ENCODE measurements at places on chromosomes 3 and 15.

DNA sequence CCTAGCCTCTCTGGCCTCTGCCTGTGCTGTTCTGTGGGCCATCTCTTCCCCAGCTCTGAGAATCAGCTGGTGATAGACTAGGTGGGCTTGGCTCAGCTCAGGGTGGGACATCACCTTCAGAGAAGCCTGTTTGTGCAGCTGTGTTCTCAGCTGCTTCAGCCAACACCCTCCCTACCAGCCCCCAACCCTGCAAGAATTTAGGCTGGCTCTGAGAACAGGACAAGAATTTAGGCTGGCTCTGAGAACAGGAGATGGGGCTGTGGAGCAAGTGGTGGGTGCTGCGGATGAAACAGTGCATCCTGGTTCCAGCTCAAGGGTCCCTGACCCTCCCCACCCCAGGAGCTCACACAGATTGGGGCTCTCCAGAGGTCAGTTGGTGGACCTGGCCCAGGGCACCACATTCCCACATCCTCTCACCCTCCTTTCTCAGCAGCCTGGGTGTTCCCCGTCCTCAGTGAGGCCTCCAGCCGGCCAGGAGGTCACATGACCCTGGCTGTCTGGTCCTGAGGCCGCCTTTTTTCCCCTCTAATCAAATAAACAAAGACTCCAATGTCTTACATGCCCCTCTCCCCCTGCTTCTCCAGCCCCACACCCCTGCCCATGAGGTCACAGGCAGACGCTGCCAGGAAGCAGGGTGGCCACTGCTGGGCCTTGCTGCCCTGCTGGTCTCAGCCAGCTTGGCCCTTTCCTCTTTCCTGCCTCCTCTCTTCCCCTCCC, 14.9 kb downstream of the PLEKHO2 start:
- no peak for DNase-seq

DNA sequence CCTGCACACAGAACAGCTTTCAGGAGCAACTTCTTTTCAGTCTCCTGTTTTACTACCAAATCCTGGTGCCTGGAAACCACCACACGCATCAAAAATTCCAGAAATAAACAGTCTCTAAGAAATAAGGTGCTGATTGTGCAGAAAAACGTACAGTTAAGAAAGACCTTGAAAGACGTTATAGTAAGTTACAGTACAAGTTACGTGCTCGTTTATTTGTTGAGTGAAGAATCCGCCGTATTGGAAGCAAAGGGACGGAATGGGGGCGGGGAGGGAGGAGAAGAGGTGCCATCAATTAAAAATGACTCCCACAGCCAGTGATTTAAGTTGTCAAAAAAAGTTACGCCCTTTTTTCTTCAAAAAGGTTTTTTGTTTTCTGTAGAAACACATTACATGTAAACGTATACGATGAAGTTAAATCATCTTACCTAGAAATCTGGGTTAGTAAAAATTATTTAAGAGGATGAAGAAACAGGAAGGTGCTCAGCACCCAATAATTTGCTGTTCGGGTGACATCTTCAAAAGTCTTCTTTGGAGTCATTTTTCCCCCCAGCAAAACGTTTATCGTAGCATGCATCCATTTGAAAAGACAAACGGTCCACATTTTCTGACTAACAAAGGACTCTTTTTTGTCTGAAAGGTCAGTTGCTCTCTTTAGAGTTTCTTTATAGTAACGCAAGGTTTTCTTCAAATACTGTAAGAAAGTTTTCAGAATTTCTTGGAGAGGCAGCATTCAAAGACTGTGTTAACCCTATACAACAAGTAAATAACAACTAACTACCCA, 782 bp upstream of the UACA start:
- no peak for DNase-seq

- no peak for DNase-seq
Measured at GRCh38 chr15:51623386-51623938, 891 bp upstream of the DMXL2 start.

GRCh38 chr3:57206423-57206822, 6.6 kb upstream of the HESX1 start:
- DNase-seq = no peak

- no peak for DNase-seq
Measured at GRCh38 chr3:24471486-24471885, 23.2 kb downstream of the THRB start.

DNA sequence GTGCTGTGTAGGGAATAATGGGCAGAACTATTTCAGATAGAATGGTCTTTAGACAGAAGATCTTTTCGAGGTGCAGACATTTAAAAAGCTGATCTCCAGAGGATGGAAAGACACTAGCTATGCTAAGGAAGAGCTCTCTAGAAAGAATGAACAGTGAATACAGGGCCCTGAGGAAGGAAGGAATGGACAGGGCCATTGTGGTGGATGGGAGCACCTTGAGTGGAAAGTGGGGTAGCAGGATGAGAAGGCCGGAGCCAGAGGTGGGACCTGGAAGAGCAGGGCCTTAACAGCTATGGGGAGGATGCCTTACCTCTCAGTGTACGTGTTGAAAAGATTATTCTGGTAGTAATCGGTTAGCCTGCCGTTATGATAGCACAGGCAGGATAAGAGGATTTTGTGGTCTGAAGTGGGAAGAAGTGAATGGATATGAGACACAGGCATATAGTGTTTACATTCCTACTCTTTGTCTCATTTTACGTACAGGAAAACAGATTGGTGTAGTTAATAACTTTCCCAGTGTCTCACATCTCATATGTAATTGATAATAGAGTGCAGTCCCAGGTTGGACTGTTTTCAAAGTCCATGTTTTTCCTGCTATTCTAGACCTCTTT, 172.4 kb downstream of the KLHL25 start:
- DNase-seq = no peak

- DNase-seq = no peak
Measured at GRCh38 chr15:80107774-80108173, 45.0 kb upstream of the FAH start.

DNA sequence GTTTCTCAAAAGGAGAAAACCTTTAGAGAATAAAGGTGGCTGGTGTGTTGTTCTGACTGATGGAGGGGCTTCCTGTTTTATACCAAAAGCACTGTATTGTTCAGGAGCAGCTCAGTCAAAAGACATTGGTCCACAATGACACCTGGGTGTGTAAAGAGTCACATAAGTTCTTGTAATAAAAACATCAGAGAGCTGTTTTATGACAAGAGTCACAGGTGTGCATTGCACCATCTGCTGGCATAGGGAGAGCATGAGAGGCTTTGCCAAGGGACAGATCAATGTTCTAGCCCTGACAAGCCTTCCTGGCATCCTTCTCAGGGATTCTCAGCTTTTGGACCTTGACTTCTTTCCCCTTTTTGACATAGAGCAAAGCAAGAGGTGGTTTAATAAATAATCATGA, 20.4 kb downstream of the ARPP21 start:
- no peak for DNase-seq

GRCh38 chr3:72115307-72115706, 330.4 kb upstream of the PROK2 start:
- no peak for DNase-seq

- no peak for DNase-seq
Measured at GRCh38 chr3:164677317-164677716, 401.0 kb downstream of the SI start.

DNA sequence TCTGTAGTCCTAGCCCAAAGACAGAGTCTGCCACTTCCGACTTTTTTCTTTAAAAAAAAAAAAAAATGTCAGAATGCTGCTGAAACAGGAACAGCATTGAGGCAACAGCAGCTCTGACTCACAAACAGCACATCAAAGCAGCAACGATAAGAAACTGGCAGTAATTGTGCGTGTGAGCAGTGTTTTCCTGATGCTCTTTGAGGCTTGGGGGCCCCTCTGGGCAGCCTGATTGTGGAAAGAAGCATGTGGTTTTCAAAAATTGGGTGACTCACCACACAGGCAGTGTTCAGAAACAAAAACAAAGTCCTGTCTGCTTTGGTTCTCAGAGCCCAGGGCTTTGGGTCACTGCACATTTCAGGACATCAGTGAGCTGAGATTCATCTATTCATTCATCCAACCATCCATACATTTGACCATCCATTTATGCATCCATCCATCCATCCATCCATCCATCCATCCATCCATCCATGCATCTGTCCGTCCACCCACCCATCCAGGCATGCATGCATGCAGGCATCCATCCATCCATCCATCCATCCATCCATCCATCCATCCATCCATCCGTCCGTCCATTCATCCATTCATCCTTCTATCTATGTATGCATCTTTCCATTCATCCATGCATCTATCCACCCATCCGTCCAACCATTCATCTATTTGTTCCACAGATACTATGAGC, 308.4 kb downstream of the RPLP1 start:
- no peak for DNase-seq

GRCh38 chr3:32843510-32844321, 25.9 kb downstream of the TRIM71 start:
- DNase-seq = no peak

All from NCI-H2107 (cell line).